Astrocyte of the hippocampus (primary cell): ENCODE measurements at places on chromosomes 4 and X.
A peak's percentile ranks its signal among the peaks of the same experiment; 100 is the strongest.

GRCh38 chrX:65633826-65634225, 33.6 kb upstream of the MSN start:
- DNase-seq, result no peak

DNA sequence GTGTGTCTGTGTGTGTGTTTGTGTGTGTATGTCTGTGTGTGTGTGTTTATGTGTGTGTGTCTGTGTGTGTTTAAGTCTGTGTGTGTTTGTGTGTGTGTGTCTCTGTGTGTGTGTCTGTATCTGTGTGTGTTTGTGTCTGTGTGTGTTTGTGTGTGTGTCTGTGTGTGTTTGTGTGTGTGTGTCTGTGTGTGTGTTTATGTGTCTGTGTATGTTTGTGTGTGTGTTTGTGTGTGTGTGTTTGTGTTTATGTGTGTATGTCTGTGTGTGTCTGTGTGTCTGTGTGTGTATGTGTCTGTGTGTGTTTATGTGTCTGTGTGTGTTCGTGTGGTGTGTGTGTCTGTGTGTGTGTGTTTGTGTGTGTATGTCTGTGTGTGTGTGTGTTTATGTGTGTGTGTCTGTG, 11.4 kb downstream of the IL9R start:
- no peak for DNase-seq

- peak; percentile 23 for DNase-seq
Observed at GRCh38 chr4:104163820-104164219, 330.9 kb downstream of the CXXC4 start.

- peak; percentile 34 for DNase-seq
Observed at GRCh38 chrX:136067966-136068365, 79.4 kb upstream of the FHL1 start.

DNA sequence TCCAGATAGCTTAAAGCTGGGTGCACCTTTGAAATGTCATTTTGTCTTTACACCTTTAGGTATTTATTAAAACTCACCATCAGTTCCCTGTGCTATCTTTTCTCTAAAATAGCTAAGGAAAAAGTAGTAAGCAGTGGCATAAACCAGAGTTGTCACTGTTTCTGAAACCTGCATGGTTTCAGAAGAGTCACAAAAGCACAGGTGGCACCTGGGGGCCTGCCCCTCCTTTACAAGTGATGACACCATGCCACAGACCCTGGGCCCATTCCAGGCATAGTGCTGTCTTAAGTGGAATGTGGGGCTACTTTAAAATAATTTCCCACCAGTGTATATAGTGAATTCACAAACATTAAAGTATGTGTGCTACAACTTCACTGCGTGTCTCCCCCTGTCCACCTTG, 47.8 kb downstream of the DCUN1D4 start:
- DNase-seq, result no peak

DNA sequence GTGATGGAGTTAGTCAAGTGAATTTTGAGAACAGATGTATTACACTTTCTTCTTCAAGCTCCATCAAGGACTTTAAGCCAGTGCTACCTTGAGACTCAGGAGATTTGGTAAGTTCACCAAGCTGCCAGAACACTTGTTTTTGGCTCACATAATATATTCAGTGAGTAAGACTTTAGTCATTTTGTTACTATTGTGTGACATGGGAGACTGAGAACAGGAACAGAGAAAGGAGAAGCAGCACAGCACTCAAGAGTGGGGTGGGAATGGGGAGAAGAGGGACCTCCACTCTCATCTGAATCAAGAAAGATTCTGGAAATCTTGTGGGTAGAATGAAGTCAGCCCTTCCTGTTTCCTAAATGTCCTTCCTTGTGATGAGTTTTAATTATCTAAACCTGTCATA, 87.3 kb upstream of the TET2 start:
- DNase-seq, result peak; percentile 20

GRCh38 chr4:106851726-106852125, 184.4 kb downstream of the DKK2 start:
- no peak for DNase-seq

DNA sequence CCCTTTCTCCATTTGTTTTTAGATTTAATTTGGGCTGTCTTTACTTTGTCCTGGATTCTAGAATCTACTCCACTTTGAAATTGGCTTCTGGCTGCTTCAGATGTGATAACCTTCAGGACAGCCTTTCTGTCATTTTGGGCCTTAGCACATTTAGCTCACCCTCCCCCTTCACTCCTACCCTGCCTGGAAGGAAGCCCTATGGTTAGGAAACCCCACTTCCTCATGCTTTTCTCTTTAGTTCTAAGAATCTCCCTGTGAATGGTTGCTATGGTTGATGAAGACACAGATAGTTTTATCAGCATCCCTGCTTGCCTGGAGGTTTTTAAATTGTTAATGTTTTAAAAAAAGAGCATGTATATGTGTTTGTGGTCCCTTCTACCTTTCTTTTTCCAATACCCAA, 100.7 kb upstream of the PTPN13 start:
- DNase-seq, result no peak

DNA sequence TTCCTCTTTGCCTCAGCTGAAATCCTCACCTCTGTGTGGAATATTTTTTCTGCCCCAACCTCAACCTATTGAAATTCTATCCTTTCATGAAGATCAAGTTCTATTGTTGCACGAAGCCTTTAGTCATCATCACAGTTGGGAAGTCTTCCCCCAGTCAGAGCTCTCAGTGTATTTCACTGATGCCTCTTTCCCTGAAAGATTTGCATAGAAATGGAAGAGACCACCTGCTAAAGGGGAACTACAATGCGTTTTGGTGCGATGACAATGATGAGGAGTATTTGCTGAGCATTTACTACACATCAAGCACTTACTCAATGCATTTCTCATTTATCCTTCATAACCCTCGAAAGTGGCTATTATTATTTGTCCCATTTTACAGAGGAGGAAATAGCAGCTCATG, 151.2 kb upstream of the KLF3 start:
- DNase-seq, result no peak

- DNase-seq, result no peak
Observed at GRCh38 chrX:19630228-19630627, 114.9 kb upstream of the MAP3K15 start.

GRCh38 chr4:148286012-148286411, 156.2 kb downstream of the NR3C2 start:
- no peak for DNase-seq

DNA sequence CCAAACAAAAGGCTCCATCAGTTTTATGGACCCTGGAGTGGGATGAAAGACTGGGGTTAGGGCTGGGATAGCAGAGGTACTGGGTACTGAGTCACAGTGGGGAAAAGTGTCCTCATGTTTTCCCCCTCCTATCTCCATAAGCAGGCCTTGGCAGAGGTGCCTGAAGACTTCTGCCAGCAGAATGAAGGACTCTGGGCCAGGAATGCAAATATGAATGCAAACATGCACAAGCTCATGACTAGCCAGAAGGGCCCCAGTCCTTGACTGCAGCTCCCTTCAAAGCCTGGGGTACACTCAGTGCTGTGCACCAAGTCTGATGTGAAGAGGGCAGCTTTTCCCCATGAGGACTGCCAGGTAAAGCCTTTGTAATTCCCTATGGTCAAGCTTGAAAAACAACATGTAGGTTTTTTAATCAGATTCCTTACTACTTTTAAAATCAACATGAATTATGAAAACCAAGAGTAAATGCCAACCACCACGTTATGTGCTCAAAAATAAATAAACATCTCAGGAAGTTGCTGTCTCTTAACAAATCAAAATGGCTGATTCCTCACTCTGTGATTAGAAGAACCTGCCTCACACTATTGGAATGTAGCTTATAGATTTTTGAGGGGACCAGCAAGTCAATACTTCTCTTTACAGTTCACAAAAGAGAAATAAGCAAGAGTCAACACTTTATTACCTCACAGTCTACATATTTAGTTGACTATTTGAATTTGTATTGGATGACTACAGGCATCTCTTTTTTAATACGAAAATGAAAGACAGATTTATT, 1512.0 kb downstream of the ARAP2 start:
- DNase-seq, result no peak

DNA sequence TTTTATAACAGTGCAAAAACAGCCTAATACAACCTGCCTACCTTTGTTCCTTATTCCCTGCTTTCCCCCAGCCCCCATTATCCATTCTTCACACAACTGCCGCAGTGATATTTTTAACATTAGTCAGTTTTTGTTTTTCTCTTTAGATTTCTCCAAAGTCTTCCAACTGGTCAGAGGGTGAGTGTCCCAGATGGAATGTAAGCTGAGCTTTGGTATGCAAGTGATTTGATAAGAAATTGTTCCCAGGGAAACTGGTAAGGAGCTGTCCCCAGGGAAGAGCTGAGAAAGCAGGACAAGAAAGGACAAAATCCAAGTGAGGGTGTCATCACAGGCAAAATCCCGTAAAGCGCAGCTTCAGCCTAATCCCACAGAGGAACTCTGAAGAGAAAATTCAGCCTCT, 475.5 kb upstream of the ADGRL3 start:
- peak; percentile 82 for DNase-seq

GRCh38 chr4:71186566-71187403, 152.0 kb upstream of the SLC4A4 start:
- DNase-seq, result peak; percentile 82

- DNase-seq, result no peak
Observed at GRCh38 chr4:170307182-170307581, 217.4 kb upstream of the AADAT start.

DNA sequence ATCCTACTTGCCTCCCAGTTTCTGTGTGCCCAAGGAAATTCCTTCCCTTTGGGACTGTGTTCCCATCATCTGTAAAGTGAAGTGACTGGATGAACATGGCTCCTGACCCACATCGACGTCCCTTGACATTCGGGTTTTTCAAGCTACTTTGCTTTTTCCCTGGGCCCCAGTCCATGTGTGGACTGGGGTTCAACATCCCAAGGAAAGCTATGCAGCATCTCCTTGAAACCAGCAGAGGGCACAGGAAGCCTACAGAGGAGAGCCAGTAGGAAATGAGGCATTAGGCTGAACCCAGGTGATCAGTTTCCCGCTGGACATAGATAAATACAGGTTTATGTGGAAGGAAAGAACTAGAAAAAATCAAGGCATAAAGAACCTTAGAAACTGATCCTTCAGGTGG, 145.1 kb upstream of the ARHGEF9 start:
- no peak for DNase-seq

- no peak for DNase-seq
Observed at GRCh38 chr4:2296631-2297601, 35.0 kb upstream of the MXD4 start.

- peak; percentile 20 for DNase-seq
Observed at GRCh38 chrX:72540318-72540717, 32.3 kb downstream of the HDAC8 start.

DNA sequence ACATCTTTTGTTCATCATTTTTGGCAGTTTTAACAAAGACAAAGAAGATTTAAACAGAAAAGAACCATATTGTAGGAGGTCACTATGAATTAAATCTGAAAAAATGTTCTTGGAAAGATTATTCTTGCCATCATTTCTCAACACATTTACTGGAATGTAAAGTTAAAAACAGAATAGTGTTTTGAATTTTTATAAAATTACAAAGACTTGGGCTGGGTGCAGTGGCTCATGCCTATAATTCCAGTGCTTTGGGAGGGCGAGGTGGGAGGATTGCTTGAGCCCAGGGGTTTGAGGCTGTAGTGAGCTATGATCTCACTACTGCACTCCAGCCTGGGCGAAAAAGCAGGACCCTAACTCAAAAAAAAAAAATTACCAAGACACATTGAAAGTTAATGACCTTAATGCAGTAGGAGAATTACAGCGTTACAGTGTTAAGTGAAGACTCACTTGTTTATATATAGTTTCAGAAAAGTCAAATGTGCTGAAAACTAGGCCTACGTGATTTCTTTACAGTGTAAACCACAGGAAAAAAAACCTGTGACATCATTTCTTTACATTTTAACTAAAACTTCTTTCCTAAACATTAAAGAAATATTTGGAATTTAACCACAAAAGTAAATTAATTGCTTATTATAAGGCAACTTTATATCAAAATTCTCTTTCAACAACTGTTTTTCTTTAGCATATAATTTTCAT, 7.9 kb downstream of the FAM13A start:
- DNase-seq, result no peak

DNA sequence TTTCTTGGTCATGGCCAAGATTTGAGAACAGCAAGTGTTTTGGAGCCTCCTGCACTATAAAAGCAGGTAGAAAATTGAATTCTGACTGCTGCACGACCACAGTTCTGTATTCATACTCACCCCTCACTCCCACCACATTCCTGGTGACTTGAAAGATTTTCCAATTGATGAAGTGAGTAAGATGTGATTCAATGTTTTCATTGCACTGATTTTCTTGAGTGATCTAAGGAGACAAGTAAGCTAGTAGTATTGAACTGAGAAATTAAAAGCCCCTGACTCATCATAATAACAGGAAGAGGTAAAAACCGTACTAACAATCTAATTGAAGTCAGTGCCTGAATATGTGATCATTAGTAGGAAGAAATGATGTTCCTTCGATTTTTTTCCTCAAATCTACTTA, 6.1 kb upstream of the SEC24D start:
- DNase-seq, result peak; percentile 61

DNA sequence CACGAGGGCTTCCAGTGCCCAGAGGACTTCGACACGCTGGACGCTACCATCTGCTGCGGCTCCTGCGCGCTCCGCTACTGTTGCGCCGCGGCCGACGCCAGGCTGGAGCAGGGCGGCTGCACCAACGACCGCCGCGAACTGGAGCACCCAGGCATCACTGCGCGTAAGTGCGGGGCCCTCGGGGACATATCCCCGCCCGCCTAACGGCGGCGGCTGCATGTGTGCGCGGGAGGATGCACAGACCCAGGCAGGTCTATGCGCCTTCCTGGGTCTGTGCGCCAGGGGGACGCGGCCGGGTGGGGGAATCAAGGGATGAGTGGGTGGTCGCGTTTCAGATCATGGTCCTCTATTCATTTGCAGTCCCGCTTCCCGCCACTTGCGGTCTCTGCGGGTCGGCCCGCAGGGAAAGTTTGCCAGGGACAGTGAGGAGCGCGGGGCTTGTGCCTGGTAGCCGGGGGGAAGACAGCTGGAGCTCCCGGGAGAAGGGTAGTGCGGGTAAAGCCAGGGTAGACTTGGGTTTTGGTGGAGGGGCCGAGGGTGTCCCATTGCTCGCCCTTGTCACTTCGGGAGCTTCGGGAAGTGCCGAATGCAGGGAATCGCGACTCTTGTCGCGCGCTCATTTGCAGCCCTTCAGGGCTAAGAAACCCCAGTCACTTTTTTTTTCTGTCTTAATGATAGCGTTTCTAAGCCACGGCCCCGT, 1.0 kb downstream of the SHISA3 start:
- DNase-seq, result peak; percentile 42

DNA sequence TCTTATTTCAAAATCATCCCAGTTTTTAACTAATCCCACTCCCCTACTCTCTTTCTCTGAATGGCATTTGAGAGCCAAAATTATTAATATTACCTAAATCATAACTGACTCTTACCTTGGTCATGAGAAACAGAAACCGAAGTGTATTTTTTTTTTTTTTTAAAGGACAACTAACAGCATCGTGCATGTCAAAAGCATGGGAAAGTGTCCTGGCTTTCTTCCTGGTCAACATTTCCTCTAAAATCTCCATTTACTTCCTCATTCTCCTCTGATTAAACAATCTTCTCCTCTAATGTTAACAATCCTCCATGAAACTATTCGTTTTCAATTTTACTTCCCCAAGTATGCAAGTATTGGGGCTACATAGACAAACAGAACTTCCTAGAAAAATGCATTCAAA, 2.1 kb upstream of the STS start:
- DNase-seq, result no peak
